ENCODE measurements at places on chromosomes 7 and 10. TPM values are rescaled to one million over a fixed set of nuclear protein-coding genes. Genes with fewer than 3 reads are reported as not detected.

KCNIP2 gene
- 1.8 TPM for total RNA-seq

SAMD9L gene
- total RNA-seq, result 5.3 TPM

SPDYE16 gene
- total RNA-seq, result 0.16 TPM

MYH16 gene
- total RNA-seq, result not detected

SPDYE8 gene
- not detected for total RNA-seq

PLXNA4 gene
- 3.4 TPM for total RNA-seq

CNPY1 gene
- total RNA-seq, result not detected
